ENCODE measurements at places on chromosomes 7 and 10. TPM values are rescaled to one million over a fixed set of nuclear protein-coding genes. Genes with fewer than 3 reads are reported as not detected.
A peak's percentile ranks its signal among the peaks of the same experiment; 100 is the strongest.

GRCh38 chr7:154450451-154450850 is 398.3 kb downstream of the DPP6 start:
- H3K27me3 ChIP-seq, result no peaks in the 10 kb centered on the region
- no peaks in the 10 kb centered on the region for H3K4me1 ChIP-seq
- no peak for DNase-seq
- no peak overlapping the region for H3K27ac ChIP-seq
- no peaks in the 10 kb centered on the region for H3K36me3 ChIP-seq

GRCh38 chr10:71359364-71360046 is 37.2 kb upstream of the CDH23 start:
- H3K36me3 ChIP-seq, result no peaks in the 10 kb centered on the region
- no peak for DNase-seq
- H3K27ac ChIP-seq, result no peak overlapping the region
- peaks cover 6% of the 10 kb centered on the region for H3K4me1 ChIP-seq

- DNase-seq, result no peak
- H3K27ac ChIP-seq, result no peak overlapping the region
- H3K27me3 ChIP-seq, result no peaks in the 10 kb centered on the region
- no peaks in the 10 kb centered on the region for H3K36me3 ChIP-seq
- H3K4me1 ChIP-seq, result no peaks in the 10 kb centered on the region
- H3K4me3 ChIP-seq, result no peak overlapping the region
These were observed 48.6 kb upstream of the NOBOX start for GRCh38 chr7:144452064-144452463.

DNA sequence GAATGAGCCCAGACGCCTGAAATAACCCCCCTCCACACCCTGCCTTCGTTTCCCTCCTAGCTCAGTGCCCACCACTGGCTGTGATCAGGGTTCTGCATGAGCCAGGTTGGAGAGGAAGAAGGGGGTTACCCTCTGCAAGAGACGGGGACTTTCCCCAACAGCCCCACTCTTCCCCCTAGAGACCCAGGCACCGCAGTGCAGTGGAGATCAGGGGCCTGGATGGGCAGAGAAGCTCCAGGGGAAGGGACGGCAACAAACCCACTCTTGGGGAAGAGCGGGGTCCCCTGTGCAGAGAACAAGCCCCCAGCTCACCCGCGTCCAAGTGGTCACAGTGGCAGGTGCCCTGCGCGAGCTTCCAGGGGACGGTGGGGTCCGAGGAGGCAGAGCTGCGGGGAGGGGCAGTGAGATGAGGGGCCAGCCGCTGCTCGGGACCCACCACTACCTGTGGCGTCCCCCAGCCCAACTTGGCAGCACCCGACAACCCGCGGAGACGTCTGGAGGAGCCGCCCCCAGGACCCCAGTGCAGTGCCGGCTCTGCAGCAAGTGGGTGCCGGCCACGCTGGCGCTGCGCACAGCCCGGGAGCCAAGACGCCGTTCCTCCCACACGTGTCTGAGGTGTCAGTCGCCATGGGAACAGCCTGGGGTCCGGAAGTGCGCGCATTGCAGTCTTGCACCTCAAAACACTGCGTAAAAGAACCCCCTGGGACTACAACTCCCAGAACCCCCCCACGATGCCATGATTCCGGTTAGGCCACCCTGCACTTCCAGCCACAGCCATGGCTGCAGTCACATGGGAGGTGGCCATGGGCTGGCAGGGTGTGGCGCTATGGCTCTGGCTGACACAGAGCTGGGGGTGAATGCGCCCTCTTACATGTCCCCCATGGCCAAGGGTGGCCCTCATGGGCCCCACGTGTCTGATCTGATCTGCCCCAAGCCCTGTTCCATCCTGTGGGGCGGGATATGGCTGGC is 45.8 kb upstream of the WIPI2 start:
- H3K27ac ChIP-seq, result no peak overlapping the region
- H3K4me1 ChIP-seq, result no peaks in the 10 kb centered on the region
- no peaks in the 10 kb centered on the region for H3K36me3 ChIP-seq
- H3K27me3 ChIP-seq, result no peaks in the 10 kb centered on the region
- H3K4me3 ChIP-seq, result no peak overlapping the region

GRCh38 chr7:35584990-35585389 is 109.9 kb downstream of the HERPUD2 start:
- no peak for DNase-seq
- H3K36me3 ChIP-seq, result no peaks in the 10 kb centered on the region
- H3K4me1 ChIP-seq, result no peaks in the 10 kb centered on the region
- H3K27ac ChIP-seq, result no peak overlapping the region
- no peaks in the 10 kb centered on the region for H3K27me3 ChIP-seq
- H3K4me3 ChIP-seq, result no peak overlapping the region

GRCh38 chr10:69374242-69374641 is 42.5 kb downstream of the TACR2 start:
- no peak overlapping the region for H3K27ac ChIP-seq
- no peak overlapping the region for H3K4me3 ChIP-seq
- peaks cover 20% of the 10 kb centered on the region for H3K4me1 ChIP-seq
- DNase-seq, result no peak

- no peak overlapping the region for H3K4me3 ChIP-seq
- peak overlapping the region; percentile 57 for H3K27ac ChIP-seq
- DNase-seq, result peak; percentile 47
These were observed 141.1 kb upstream of the ITGB1 start for GRCh38 chr10:33098951-33099663.

DNA sequence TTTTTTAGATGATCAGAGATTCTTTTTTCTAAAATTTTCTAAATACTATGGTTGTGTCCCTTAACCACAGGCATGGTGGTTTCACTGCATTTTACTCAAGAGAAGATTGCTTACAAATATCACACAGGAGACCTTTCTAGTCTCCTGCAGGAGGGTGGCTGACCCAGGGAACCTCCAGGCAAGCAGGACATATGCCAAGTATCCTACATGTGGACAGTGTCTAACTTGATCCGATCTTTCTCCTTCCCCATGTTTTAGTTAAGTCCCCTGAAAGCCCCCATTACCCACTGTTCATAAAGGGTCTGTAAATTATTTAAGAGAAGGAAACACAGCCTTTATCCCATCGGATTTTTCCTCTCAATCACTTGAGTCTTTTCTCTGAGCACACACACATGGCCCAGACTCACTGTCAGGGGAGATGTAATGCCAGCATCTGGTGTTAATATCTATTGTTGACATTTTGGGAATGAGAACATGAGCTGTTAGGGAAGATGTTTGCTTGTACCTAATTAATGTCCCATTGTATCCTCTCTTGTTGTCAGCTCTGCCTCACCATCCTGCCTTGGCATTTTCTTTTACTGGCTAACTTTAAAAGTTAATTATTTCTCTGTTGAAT is 755.2 kb downstream of the AUTS2 start:
- no peaks in the 10 kb centered on the region for H3K27me3 ChIP-seq
- no peaks in the 10 kb centered on the region for H3K36me3 ChIP-seq
- H3K27ac ChIP-seq, result no peak overlapping the region
- no peak overlapping the region for H3K4me3 ChIP-seq
- no peaks in the 10 kb centered on the region for H3K4me1 ChIP-seq

DNA sequence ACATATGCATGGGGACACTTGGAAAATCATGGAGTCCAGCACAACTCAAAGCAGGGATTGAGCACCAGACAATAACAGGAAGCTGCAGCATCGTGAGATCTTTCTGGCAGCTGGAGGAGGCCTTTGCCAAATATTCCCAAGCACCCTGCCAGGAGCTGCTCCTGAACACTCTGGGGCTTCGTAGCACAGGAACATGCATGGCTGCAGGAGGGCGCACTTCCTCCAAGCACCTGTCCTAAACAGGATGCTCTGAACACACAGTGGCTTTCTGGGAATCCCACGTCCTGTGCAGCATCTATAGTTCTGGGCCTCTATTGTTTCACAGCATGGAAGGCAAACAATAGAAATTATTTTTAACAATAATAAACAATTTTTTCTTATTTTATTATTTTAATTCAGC is 4.1 kb downstream of the ABLIM1 start:
- no peak overlapping the region for H3K4me3 ChIP-seq
- DNase-seq, result no peak
- H3K27me3 ChIP-seq, result peaks cover 11% of the 10 kb centered on the region
- no peak overlapping the region for H3K27ac ChIP-seq
- no peaks in the 10 kb centered on the region for H3K36me3 ChIP-seq
- 0 out of 2 replicates have a peak, but pooled peaks cover under 1% of the 10 kb centered on the region for H3K4me1 ChIP-seq

DNA sequence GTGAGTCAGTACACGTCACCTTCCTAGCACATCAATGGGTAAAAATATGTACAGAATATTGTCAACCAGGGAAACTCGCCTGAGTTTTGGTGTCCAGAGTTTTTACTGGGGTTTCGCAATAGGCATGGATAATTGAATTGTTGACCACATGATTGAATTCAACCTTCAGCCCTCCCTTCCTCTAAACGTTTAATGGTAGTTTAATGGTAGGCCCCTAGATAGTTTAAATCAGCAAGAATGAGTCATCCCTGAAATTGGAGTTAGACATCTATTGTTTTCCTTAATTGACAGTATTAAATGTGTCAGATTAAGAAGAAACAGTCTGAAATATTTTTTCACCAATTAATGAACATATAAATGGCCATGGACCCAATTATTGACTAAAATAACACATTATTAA is 57.8 kb upstream of the CACNA2D1 start:
- no peak overlapping the region for H3K27ac ChIP-seq
- no peak overlapping the region for H3K4me3 ChIP-seq
- H3K4me1 ChIP-seq, result no peaks in the 10 kb centered on the region
- no peaks in the 10 kb centered on the region for H3K36me3 ChIP-seq
- H3K27me3 ChIP-seq, result peaks cover 16% of the 10 kb centered on the region

- H3K27ac ChIP-seq, result no peak overlapping the region
- H3K27me3 ChIP-seq, result no peaks in the 10 kb centered on the region
- no peak overlapping the region for H3K4me3 ChIP-seq
- H3K4me1 ChIP-seq, result no peaks in the 10 kb centered on the region
- H3K36me3 ChIP-seq, result no peaks in the 10 kb centered on the region
- DNase-seq, result no peak
These were observed 62.1 kb upstream of the PRKAR2B start for GRCh38 chr7:106982415-106982814.

GRCh38 chr10:61984803-61985418 is 83.4 kb downstream of the ARID5B start:
- no peaks in the 10 kb centered on the region for H3K27me3 ChIP-seq
- H3K4me3 ChIP-seq, result no peak overlapping the region
- H3K4me1 ChIP-seq, result peaks cover 13% of the 10 kb centered on the region
- DNase-seq, result no peak
- no peaks in the 10 kb centered on the region for H3K36me3 ChIP-seq
- no peak overlapping the region for H3K27ac ChIP-seq

- no peaks in the 10 kb centered on the region for H3K36me3 ChIP-seq
- no peak overlapping the region for H3K4me3 ChIP-seq
These were observed 39.1 kb upstream of the TCERG1L start for GRCh38 chr10:131350660-131351059.

DNA sequence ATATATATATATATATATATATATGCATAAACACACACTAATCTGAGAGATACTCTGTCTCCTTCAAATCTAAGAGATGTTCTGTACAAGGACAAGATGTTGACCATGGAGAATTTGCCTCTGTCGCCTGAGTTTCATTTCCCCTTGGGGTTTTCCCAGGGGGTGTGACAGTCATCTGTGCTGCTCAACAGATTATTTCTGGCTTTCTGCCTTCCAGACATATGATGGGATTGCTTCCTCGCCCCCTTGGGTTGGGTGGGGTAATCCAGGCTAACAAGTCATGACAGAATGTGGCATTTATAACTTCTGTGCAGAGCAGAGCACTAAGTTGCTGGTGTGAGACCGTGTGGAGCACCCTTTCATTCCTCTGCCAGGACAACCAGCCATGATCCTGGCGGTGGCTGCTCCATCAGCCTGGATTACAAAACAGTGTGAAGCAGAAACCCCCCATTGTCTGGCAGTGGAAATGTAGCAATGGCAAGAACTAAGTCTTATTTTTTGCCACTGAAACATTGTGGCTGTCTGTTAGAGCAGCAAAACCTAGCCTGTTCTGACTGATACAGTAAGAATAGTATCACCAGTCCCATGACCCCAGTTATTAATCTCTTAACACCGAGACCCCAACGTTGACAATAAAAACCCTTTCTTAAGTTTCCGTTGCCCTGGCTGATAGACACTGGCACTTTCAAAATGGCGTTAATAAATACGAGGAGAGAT is 13.7 kb upstream of the USP6NL start:
- no peaks in the 10 kb centered on the region for H3K4me1 ChIP-seq
- H3K36me3 ChIP-seq, result no peaks in the 10 kb centered on the region
- no peaks in the 10 kb centered on the region for H3K27me3 ChIP-seq
- no peak for DNase-seq

DNA sequence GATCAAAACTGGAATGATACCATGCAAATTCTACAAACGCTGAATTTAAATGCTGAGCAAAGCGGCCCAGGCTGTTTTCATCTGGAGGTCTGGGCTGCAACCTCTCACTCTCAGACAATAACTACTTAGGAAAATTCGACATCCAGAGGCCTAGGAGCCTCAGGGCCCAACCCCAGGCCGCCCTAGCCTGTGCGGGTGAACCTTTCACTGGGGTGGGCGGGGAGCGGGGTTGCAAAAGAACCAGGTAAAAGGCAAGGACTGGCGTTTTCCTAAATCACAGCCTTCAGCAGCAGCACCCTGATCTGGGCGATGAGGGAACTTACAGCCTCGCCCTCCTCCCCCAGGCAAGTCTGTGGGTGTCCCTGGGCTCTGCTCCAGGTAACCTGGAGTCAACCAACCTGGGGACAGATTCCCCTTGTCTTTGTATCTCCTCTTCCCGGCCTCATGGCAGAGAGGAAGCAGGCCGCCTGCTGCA is 33.4 kb downstream of the CALML5 start:
- no peak overlapping the region for H3K4me3 ChIP-seq
- no peaks in the 10 kb centered on the region for H3K36me3 ChIP-seq
- H3K4me1 ChIP-seq, result peaks cover 26% of the 10 kb centered on the region
- H3K27me3 ChIP-seq, result no peaks in the 10 kb centered on the region
- H3K27ac ChIP-seq, result no peak overlapping the region

DNA sequence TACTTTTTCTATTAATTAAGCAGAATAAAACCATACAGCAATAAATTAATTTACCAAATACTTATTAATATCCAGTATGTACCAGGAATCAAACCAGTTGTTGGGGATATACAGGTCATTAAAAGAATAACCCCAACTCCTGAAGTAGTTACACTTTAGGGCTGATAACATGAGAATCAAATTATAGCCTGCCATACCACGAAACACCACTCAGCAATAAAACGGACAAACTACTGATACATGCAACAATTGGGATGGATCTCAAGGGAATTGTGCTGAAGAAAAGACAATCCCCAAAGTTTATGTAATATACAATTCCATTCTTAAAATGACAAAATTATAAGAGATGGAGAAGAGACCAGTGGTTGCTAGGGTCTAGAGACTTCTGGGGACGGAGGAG is 22.7 kb downstream of the MCMBP start:
- peak overlapping the region; percentile 8 for H3K4me3 ChIP-seq
- H3K4me1 ChIP-seq, result peaks cover 17% of the 10 kb centered on the region
- peak overlapping the region; percentile 18 for H3K27ac ChIP-seq
- H3K27me3 ChIP-seq, result no peaks in the 10 kb centered on the region
- no peak for DNase-seq
- H3K36me3 ChIP-seq, result peaks cover 45% of the 10 kb centered on the region

Gene CCL24
- not detected for polyA plus RNA-seq

Gene MACROH2A2
- 11.4 TPM for polyA plus RNA-seq

Gene TMEM72
- polyA plus RNA-seq, result not detected

Gene SPDYE5
- polyA plus RNA-seq, result 0.38 TPM

Gene SLC26A4
- polyA plus RNA-seq, result 0.24 TPM

Gene ITIH5
- polyA plus RNA-seq, result not detected

Gene GNGT1
- not detected for polyA plus RNA-seq

Gene ZNF804B
- polyA plus RNA-seq, result not detected

Gene ANXA8
- 4.0 TPM for polyA plus RNA-seq

Gene SMKR1
- polyA plus RNA-seq, result 0.70 TPM

Gene GJD4
- polyA plus RNA-seq, result not detected
